Activated naive CD4-positive, alpha-beta T cell treated with anti-CD3 and anti-CD28 coated beads for 36 hours (primary cell): ENCODE measurements at places on chromosomes 4 and X.

- no peaks in the 10 kb centered on the region for H3K36me3 ChIP-seq
- no peak overlapping the region for H3K4me3 ChIP-seq
- peaks cover 3% of the 10 kb centered on the region for H3K4me1 ChIP-seq
- DNase-seq, result no peak
- no peaks in the 10 kb centered on the region for H3K27me3 ChIP-seq
Measured at GRCh38 chr4:152028131-152028530, 267.3 kb upstream of the GATB start.

DNA sequence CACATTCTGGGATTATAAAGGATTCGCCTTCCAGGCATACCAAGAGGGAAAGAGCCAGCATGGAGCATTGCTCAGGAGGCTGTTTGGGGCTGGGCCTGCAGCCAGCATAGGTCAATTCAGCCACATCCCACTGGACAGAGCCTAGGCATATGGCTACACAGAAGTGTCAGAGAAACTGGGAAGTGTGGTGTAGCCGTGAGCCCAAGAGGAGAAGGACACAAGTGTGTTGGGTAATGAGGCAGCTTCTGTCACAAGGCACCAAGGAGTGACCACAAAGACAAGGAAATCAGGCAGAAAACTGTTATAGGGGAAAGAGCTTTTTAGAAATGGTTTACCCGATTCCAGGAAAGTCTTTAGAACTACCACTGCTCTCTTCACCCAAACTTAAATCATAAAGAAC lies 178.6 kb upstream of the TBL1X start:
- H3K4me3 ChIP-seq, result no peak overlapping the region
- H3K27me3 ChIP-seq, result no peaks in the 10 kb centered on the region
- no peaks in the 10 kb centered on the region for H3K36me3 ChIP-seq
- peaks cover 25% of the 10 kb centered on the region for H3K4me1 ChIP-seq

DNA sequence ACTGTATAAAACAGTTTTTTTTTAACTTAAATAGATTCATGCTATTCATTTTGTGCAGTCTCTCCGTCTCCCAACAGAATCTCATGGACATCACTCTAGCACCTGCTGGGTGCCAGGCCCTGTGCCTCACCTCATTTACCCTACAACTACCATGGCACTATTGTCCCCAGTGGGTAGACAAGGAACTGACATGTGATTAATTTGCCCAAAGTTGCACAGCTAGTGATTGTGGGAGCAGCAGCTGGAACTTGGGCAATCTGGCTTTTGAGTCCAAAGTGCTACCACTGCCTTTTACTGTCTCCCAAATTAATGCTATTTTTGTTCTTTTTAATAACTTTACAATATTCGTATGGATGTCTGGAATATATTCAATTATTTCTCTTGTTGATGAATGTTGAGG lies 11.2 kb upstream of the PGRMC2 start:
- H3K27me3 ChIP-seq, result no peaks in the 10 kb centered on the region
- no peak overlapping the region for H3K4me3 ChIP-seq
- H3K27ac ChIP-seq, result no peak overlapping the region
- no peak for DNase-seq

DNA sequence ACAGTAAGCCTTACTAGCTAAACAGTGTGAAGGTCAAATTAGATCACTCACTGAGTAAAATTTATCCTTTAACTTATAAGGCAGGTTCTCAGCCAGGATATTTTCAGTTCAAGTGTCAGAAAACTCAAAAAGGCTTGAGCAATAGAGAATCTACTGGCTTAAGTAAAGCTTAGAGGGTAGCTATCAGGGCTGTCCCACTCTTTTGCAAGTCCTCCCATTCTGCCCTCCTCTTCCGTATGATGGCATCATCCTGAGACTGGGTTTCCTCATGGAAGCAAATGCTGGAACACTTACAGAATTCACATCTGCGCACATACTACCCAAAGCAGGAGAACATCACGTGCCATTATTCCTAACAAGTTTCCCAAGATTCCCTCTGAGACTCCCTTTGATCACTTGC lies 55.0 kb downstream of the FBXL5 start:
- H3K27me3 ChIP-seq, result no peaks in the 10 kb centered on the region
- no peak overlapping the region for H3K27ac ChIP-seq
- peaks cover 20% of the 10 kb centered on the region for H3K36me3 ChIP-seq
- H3K4me3 ChIP-seq, result no peak overlapping the region

- H3K27ac ChIP-seq, result peak within 1 kb of the TSS; percentile 96
- peak; percentile 79 for DNase-seq
- no peaks in the 10 kb centered on the region for H3K27me3 ChIP-seq
- H3K4me1 ChIP-seq, result peaks cover 14% of the 10 kb centered on the region
- peak within 1 kb of the TSS; percentile 94 for H3K4me3 ChIP-seq
Measured at GRCh38 chrX:103254921-103255493, at the start of gene TCEAL8. Gene TCEAL8 (minus strand): TSS chrX:103255155. CDS start chrX:103253979, 1,176 bp downstream.

GRCh38 chrX:22748093-22748999 lies 251.4 kb upstream of the DDX53 start:
- no peak overlapping the region for H3K27ac ChIP-seq
- peak; percentile 38 for DNase-seq
- H3K27me3 ChIP-seq, result peaks cover 4% of the 10 kb centered on the region
